Natural killer cell (primary cell): ENCODE measurements at places on chromosomes 1 and 21. TPM values are rescaled to one million over a fixed set of nuclear protein-coding genes. Genes with fewer than 3 reads are reported as not detected.

DNA sequence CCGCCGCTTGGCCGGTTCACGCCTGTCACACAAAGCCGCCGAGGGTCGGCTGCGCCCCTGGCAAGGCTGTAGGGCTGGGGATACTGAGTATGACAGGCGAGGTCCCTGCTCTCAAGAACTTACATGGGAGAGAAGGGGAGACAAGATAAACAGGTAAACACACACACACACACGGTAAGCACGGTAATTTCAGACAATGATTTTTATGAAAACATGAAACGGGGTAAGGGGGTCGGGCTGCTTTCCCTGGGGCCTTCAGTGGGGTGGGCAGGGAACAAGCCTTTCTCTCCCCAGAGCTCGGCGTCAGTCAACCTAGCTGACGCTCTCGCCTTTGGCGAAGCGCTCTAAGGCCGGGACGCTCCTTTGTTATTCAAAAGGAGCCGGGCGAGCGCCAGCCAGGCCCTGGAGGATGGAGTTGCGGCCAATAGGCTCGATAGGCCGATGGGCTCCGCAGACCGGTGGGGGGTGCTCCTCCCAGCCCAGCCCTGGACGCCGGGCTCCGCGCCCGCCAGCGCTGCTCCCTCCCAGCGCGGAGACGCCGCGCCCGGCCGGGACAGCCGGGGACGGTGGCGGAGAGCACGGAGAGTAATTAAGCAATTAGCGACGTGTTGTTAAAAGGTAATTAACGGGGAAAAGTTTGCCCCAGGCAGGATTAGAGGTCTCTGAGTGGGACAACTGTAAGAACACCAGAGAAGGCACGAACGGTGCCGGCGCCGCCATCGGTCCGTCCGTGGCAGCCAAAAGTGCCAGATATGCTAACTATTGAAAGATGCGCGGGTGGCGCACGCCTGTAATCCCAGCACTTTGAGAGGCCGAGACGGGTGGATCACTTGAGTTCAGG, 950 bp upstream of the INKA2 start:
- H3K4me3 ChIP-seq = peak overlapping the region; percentile 54
- H3K27me3 ChIP-seq = peaks cover 23% of the 10 kb centered on the region
- H3K36me3 ChIP-seq = no peaks in the 10 kb centered on the region
- H3K27ac ChIP-seq = no peak overlapping the region
- peak; percentile 43 for DNase-seq

Gene CYP4A11
- not detected for total RNA-seq

GRCh38 chr1:111204201-111204982, 3.9 kb upstream of the DENND2D start:
- H3K36me3 ChIP-seq = no peaks in the 10 kb centered on the region
- H3K4me3 ChIP-seq = peak overlapping the region; percentile 52
- H3K4me1 ChIP-seq = peaks cover 52% of the 10 kb centered on the region
- peak; percentile 88 for DNase-seq

- H3K4me3 ChIP-seq = no peak overlapping the region
- H3K4me1 ChIP-seq = no peaks in the 10 kb centered on the region
- no peaks in the 10 kb centered on the region for H3K36me3 ChIP-seq
Measured at GRCh38 chr1:183487674-183488442, 15.6 kb downstream of the SMG7 start.

- peaks cover 28% of the 10 kb centered on the region for H3K36me3 ChIP-seq
- peak overlapping the region; percentile 94 for H3K27ac ChIP-seq
- DNase-seq = peak; percentile 69
- peak overlapping the region; percentile 94 for H3K4me3 ChIP-seq
- H3K27me3 ChIP-seq = no peaks in the 10 kb centered on the region
Measured at GRCh38 chr1:186374303-186375151, 526 bp downstream of the TPR start.

DNA sequence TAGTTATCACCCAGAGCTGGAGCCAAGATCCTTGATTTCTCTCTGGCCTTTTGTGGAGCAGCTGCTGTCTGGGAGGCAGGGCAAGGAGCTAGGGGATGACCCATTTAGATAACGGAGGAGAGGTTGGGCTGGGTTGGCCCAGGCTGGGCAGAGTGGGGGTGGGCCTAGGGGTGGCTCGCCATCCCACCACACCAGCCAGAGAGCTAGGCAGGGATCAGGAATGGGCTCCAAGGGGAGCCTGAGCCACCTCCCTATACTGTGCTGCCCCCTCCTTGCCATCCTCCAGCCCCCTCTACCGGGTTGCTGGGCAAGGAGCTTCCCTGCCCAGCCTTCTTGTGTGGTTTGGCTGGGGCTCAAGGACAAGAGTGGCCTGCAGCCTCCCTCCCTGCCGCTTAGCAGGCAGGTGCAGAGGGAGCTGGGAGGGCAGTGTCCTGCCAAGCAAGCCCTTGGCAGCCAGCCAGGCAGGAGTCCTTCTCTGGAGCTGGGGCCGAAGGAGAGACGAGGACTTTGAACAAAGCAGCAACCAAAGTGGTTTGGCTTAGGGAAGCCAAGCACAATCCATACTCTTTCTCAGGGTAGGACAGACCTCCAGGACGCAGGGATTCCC, 4.1 kb downstream of the NUAK2 start:
- H3K27ac ChIP-seq = peak overlapping the region; percentile 88
- no peak for DNase-seq
- H3K36me3 ChIP-seq = peaks cover 5% of the 10 kb centered on the region
- H3K27me3 ChIP-seq = no peaks in the 10 kb centered on the region
- peaks cover 83% of the 10 kb centered on the region for H3K4me1 ChIP-seq

Gene IL6R
- total RNA-seq = 3.8 TPM

DNA sequence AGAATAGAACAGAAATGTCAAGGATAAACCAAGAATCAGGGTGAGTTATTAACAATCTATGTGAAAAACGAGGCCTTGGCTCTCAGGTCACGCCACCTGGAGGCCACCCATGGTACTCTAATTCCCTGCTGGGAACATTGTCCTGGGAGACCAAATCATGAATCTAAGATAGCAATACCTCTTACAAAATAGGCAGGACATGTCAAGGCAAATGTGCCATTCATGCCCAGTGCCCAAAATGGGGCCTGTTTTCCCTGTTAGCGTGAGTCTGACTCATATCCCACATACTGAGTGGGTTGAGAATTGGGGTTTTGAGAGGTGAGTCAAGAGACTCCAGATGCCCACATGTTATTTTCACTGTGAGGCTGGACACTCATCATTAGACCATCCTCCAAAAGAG, 380.8 kb downstream of the HHIPL2 start:
- H3K36me3 ChIP-seq = no peaks in the 10 kb centered on the region
- H3K4me3 ChIP-seq = no peak overlapping the region
- no peaks in the 10 kb centered on the region for H3K27me3 ChIP-seq
- H3K27ac ChIP-seq = no peak overlapping the region
- peaks cover 5% of the 10 kb centered on the region for H3K4me1 ChIP-seq

Gene ITGB2
- total RNA-seq = 1,393 TPM

Gene C4BPA
- not detected for total RNA-seq

DNA sequence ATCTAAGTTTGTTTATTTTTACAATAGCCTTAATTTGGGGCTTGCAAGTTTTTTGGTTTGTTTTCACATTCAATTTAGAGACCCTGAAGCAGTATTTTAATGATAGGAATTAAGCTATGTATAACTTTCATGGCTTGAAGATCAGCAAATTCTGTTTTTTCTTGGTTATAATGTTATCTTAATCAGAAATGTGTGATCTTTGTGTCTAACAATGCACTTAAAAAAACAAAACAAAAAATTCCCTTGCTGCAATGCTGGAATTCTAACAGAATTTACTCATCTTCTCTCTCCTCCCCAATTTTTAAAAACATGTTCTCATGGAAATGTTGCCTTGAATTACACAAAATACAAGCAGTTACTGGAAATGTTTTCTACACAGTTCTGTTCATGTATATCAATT, 113.1 kb downstream of the OLFML2B start:
- no peak overlapping the region for H3K4me3 ChIP-seq
- DNase-seq = no peak
- H3K4me1 ChIP-seq = no peaks in the 10 kb centered on the region
- H3K27ac ChIP-seq = no peak overlapping the region
